H1 (cell line): ENCODE measurements at places on chromosomes 11 and 22.

DNA sequence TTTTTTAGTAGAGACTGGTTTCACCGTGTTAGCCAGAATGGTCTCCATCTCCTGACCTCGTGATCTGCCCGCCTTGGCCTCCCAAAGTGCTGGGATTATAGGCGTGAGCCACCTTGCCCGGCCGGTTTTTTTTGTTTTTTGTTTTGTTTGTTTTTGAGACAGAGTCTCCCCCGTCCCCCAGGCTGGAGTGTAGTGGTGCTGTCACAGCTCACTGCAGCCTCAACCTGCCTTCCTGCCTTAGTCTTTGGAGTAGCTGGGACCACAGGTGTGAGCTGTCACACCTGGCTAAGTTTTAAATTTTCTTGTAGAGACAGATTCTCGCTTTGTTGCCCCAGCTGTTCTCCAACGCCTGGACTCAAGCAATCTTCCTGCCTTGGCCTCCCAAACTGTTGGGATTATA lies 3.2 kb downstream of the PPIL2 start:
- no peak for DNase-seq

DNA sequence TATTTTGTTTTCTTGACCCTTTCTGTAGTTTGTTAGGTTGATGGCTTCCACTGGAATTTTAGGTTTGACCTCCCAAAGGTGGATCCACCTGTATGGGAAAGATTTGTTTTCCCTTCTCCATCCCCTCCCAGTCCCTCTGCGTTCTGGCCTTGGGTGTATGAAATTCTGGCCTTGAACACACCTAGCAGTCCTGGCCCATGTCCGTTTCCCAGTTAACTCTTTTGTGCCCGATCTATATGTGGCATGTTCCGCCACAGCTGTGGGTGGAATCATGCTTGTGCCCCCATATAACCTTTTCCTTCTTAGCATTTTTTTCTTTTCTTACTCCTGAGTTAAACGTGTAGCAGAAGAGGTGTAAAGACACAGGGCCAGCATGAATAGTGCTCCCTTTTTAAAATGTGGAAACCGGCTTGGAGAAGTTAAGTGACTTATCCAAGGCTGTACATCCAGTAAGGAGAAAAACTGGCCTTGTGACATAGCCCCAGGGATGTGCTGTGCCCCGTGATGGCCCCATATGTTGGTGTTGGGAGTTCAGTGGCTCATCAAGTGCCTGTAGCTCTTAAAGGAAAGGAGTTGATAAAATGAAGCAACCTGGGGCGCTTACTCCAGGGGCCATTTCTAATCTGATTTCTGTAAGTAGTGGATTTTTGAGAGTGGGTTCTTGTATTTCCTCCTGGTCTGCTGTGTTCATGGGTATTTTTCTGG lies 39.3 kb downstream of the ZNRF3 start:
- DNase-seq: no peak

- no peak for DNase-seq
Observed at GRCh38 chr11:8017894-8018483, 30.9 kb downstream of the EIF3F start.

DNA sequence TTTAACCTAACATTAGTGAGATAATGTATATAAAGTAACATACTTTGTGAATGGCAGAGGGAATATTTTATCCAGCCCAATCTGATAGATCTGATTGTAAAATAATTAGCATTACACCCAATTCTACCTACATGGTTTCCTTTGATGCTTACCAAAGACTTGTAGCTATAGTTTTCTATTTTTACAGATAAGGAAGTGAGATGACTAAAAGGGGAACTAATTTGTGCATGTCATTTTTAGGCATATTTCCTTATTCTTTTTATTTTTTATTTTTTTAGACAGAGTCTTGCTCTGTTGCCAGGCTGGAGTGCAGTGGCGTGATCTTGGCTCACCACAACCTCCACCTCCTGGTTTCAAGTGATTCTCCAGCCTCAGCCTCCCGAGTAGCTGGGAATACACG lies 793.7 kb upstream of the LRRC4C start:
- DNase-seq: no peak

DNA sequence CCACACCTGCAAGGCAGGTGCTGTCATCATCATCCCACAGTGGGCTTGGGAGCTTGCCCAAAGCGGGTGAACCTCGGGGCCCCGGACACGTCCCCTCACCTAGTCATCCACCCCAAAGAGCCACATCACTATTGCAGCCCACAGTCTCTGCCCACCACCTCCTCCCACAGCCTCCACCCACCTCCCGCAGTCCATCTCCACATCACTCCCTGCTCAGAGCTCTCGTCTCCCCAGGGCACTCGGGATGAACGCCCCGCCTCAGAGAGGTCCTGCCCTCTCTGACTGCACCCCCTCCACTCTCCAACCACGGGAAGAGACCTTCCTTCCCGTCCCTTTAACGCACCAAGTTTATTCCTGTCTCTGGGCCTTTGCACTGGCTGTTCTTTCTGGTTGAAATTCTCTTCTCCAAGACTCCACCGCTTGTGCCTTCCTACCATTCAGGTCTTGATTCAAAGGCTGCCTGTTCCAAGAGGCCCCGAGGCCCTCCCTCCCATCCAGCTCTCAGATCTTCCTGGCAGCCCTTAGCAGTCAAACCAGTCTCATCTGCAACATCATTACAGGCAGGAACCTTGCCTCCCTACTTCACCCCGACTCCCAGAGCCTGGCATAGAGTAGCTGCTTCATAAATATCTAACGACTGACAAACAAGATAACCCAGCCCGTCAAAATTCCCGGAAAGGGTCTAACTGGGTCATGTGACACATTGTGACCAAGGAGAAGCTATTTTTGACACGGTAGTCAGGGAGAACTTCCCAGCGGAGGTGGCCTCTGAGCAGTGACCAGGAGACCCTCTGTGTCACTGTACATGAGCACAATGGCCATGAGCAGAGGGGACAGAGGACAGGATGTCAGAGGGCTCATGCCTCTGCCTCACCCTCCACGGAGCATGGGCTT lies 11.1 kb downstream of the KCNJ4 start:
- no peak for DNase-seq

DNA sequence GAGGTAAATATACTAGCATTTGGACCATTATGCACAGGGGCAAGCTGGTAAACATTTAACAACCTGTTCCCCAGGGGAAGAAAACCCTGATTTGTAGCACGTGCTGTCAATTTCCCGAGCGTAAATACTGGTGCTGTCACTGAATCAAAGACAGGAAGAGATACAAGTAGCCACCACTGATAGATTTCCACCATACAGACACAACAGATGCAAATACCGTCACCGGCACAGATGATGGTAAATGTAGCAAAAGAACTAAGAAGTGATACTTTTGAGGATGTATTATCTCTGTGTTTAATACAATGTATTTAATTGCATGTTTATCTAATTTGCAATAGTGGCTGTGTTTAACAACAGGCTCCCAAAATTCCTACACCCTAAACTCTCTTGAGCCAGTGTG lies 39.6 kb downstream of the SHISAL1 start:
- DNase-seq: no peak

DNA sequence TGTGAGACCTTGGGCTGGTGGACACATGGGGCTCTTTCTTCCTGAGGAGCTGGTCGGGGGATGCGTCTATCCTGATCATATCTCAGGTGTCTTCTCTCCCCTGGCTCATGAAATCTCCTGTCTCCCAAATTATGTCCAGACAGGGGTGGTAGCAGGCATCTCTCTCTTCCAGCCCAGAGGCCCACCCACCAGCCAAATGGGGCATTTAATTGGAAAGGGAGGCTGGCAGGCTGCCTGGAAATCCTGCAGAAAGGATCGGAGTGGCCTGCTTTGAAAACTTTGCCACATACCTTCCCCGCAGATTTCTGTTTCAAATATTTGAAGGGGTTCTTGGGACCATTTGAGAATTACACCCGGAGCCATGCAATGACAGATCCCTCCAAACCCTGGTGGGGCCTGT lies 37.4 kb downstream of the SMIM38 start:
- DNase-seq: no peak

- DNase-seq: no peak
Observed at GRCh38 chr22:24157822-24158135, 23.5 kb upstream of the SUSD2 start.

DNA sequence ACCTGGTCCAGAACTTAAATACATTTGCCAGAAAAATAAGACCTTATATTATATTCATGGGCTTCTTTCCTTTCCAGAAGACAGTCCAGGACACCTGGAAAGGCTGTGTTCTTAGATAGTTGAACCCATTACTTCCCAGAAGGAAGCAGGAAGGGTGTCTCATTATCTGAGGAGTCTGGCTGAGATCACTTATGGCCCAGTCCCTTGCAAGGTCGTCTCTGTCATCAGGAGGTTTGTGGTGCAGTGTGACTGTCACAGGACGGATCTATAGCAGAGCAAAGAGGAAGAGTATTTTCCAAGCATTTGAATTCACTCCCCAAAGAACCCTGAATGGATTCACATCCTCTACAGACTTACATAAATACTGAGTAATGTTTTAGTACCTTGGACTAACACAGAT lies 270.7 kb upstream of the MTNR1B start:
- no peak for DNase-seq

GRCh38 chr11:11612439-11612838 lies 9.4 kb downstream of the GALNT18 start:
- no peak for DNase-seq

GRCh38 chr22:35315855-35316745 lies 16.4 kb downstream of the TOM1 start:
- DNase-seq: no peak

GRCh38 chr11:59660621-59661020 lies 8.2 kb downstream of the PATL1 start:
- DNase-seq: no peak

DNA sequence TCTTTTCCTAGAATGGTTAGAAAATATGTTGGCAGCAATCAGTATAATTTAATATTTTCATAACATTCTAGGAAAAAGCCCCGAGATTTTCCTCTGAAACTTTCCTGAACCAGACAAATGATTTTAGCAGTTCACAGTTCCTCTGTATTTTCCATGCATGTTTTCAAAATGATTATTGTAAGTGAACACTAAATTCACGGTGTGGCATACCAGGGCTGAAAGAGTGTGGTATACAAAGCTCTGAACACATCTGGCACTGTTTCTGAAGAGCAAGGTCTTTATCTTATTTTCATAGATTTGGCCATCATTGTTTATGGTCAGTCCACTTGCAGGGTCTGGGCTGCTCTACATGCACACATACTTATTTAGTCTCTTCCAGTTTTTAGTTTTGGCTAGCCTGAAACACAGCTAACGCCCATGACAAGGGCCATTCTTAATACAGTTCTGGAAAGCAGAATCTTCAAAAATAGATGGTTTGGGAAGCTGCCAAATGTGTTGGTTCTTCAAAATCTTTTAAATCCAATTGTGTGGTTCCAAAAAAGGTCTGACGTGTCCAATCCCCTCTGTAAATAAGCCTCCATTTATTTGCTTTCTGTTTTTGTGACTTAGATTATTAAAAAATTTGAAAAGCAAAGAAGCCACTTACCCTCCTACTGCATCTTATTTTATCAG lies 7.9 kb upstream of the GAB2 start:
- DNase-seq: no peak

DNA sequence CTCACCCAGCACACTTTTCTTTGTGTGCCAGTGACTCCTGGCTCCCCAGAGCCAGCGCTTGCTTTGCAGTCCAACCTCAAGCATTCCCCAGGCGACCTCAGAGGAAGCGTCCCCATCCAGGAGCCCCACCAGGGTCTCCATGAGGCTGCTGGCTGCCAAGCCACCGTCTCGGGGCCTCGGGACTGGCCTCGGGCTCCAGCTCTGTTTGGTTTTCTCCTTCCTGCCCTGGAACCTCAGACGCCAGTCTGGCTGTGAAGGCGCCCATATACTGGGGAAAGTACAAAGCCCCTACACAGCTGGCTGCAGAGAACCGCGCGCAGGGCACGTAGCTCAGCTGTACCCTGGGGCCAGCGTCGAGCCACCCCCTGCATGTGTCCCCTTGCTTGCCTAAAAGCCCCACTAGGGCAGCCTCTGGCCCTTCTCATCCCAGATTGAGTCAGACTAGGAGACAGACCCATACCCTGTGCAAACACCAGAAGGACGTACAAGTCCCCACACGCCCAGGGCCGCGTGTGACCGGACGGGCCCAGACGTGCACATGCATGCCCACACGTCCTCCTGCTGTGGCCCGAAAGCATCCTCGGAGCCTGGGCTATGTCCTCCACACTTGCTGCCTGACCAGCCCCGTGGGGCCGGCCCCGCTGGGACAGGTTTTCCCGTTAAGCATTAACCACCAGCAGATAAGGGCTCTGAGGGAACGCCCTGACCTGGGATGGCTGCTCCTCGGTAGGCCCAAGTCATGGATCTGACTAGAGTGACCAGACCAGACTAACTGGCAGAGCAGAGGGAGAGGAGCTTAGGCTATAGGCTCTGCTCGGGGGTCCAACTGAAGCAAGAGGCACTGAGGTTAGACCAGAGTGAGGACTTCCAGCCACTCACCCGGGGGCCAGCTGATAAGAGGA lies 4.2 kb upstream of the SYT8 start:
- no peak for DNase-seq

GRCh38 chr22:23519442-23520157 lies 60.5 kb downstream of the IGLL1 start:
- DNase-seq: no peak

- DNase-seq: no peak
Observed at GRCh38 chr22:24529898-24530297, 25.0 kb downstream of the GUCD1 start.

DNA sequence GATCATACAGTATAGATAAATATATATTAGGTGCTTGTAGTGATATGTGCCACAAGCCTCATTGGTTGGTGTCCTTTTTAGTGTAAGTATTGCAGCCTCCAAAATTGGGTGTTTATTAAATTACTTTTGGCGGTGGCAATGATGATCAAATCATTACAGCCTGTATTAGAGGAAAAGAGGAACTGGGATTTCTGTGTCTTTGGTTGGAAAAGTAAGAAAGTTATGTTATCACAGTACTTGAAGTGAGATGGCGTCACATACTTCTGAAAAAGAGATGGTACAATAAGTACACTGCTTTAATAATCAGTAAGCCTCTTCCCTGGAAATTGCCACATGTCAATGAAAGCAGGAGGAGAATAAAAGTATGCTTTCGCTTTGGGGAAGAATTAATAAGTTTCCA lies 523 bp upstream of the MPZL3 start:
- DNase-seq: no peak

DNA sequence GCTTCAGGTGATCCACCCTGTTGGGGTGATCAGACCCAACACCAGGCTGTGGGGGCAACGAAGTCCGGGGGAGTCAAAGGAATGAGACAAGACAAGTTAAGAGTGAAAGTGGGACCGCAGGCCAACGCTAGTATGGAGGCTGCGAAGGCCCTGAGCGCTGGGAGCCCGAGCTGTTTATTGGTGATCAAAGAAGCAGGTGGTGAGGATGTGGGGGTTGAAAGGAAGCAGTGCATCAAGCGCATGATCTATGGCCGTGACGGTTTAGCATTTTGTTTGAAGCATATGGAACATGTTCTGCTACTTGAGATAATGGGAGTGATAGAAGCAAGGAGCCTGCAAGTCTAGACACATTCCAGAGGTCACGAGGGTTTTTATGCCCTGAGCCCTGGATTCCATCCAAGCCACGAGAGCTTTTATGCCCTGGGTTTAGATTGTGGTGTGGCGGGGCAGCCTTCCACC lies 49.5 kb downstream of the MCHR1 start:
- DNase-seq: no peak

GRCh38 chr22:29487426-29487986 lies 7.5 kb downstream of the NEFH start:
- DNase-seq: no peak

- no peak for DNase-seq
Observed at GRCh38 chr11:26726960-26727359, 5.1 kb upstream of the SLC5A12 start.

GRCh38 chr11:1782831-1783724 lies 19.4 kb upstream of the CTSD start:
- DNase-seq: no peak

- no peak for DNase-seq
Observed at GRCh38 chr22:39994041-39994565, 651 bp upstream of the FAM83F start.
